ENCODE measurements at places on chromosomes 7 and 10.

DNA sequence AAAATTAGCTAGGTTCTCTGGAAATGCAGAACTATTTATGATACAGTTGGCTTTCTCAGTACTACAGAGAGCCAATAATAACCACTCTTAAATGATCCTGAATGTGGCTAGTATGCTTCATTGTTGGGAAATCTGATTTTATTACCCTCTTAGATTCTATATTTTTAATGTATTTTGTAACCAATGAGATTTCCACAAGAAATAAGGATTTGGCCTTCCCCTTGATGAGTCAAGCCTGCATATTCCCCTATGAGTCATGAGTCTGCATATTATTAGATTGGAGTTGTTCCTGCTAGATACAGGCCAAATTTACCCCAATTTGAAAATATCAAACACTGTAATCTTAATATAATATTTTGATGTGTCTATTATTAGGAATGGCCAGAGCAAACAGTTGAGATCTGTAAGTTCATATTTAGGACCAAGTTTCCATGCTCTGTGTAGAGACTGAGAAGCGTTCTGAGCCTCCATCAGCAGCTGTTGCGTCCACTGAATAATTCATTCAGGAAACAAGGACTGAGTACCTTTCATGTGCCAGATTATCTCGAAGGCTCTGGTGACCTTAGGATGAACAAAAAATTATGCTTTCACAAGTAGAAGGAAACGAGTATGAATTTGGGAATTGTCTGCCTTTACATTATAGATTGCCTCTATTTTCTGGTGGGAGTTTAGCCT is 793.4 kb downstream of the NRG3 start:
- DNase-seq, result no peak

DNA sequence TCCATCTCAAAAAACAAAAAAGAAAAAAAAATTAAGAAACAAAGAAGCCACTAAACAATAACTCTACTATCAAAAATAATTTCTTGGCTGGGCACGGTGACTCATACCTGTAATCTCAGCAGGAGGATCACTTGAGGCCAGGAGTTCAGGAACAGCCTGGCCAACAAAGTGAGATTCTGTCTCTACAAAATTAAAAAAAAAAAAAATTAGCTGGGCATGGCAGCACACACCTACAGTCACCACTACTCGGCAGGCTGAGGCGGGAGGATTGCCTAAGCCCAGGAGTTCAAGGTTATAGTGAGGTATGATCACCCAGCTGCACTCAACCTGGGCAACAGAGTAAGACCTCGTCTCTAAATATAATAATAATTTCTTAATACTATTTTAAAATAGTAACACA is 69.0 kb downstream of the PARD3 start:
- DNase-seq, result no peak

DNA sequence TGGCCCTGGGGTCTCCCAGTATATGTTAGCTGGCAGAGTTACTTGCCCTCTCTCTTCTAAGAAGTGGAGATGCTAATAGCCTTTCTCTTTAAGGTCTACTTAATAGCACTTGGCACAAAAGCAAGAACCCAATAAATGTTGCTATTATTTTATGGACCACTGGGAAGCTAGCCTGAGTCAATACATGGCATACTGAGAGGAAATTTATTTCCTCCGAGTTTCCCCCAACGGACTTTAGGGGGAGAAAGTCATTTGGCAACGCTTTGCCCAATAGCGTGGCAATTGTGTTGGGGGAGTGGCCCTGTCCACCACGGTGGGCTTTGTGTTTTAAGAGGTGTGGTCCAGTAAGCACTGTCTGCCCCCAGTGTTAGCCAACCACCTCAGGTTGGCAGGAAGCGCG is 87.4 kb upstream of the SMNDC1 start:
- no peak for DNase-seq

DNA sequence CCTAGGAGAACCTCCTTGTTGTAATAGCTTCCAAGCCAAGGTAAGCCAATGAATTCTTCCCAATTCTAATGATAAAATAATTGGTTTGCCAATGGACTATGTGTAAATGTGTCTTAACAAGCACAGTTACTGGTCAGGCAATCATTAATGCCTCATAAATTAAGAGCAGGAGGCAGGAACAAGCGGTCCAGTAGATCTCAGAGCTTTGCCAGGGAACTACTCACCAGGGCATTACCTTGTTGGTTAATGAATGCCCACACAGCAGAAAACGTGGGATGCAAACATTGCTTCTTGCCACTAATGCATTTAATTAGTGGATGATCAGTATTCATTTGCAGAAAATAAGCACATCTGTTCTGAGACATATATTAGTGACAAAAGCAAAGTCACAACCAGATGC is 26.7 kb upstream of the ZNF800 start:
- DNase-seq, result no peak

- DNase-seq, result no peak
Measured at GRCh38 chr10:12974078-12974477, 27.4 kb downstream of the CCDC3 start.

- DNase-seq, result no peak
Measured at GRCh38 chr10:90862908-90863514, 5.2 kb upstream of the HTR7 start.

GRCh38 chr10:814536-815302 is 116.8 kb downstream of the LARP4B start:
- DNase-seq, result no peak

GRCh38 chr7:128114806-128115205 is 83.6 kb upstream of the LRRC4 start:
- no peak for DNase-seq

- DNase-seq, result no peak
Measured at GRCh38 chr7:88309819-88310218, 3.1 kb upstream of the STEAP4 start.

DNA sequence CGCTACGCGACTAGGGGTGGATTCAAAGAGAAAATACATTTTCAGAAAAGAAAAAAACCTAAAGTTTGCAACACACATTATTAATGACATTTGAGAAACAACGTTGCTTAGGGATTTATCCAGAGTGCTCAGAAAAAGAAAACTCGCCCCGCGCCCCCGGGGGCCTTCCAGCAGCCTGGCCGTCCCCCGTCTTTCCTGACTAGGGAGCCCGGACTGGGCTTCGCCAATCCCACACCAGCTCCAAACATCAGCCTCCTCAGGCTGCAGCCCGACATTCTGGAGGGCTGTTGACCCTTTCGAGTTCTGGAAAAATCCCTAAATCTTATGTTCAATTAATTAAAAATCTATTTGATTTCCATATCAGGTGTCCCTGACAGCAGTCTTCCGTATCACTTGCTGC is 48.6 kb downstream of the CLEC2L start:
- DNase-seq, result no peak

GRCh38 chr7:41912851-41913567 is 210.1 kb upstream of the INHBA start:
- DNase-seq, result no peak

DNA sequence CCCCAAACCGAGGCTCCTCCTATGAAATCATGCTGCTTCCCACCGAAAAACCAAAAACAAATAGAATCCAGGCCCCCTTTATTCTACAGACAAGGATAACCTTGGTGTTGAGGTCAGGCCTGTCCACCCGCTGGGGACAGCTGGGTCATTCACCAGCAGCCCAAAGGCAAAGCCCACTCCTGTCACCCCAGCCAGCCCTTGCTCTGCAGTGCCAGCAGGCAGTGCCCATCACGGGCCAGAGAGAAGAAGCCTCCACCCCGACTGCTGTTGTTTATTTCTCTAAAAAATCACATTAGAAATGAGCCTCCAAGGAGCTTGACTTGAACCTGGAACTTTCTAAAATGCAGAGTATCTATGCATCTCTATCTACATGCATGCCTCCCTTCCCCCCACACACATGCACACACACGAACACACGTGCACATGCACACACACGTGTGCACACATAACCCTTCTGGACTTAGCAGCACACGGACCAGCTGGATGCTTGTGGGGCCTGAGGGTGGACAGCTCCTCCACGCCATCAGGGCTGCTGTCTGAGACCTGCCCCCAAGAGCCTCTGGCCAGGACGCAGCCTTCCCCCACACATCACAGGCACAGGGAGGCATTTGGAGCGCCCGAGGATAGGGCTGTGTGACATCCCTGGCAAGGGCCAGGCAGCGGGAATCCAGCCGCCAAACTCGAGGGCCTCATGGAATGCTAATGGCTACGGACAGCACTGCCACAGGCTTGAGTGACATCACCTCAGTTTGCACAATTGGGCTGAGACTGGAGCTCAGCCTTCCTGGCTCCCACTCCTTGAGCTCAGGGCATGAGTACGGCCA is 22.8 kb downstream of the PRKAG2 start:
- DNase-seq, result no peak

- DNase-seq, result no peak
Measured at GRCh38 chr7:127587663-127588018, 570 bp upstream of the ARF5 start.

GRCh38 chr10:15775513-15775912 is 55.8 kb upstream of the ITGA8 start:
- no peak for DNase-seq

DNA sequence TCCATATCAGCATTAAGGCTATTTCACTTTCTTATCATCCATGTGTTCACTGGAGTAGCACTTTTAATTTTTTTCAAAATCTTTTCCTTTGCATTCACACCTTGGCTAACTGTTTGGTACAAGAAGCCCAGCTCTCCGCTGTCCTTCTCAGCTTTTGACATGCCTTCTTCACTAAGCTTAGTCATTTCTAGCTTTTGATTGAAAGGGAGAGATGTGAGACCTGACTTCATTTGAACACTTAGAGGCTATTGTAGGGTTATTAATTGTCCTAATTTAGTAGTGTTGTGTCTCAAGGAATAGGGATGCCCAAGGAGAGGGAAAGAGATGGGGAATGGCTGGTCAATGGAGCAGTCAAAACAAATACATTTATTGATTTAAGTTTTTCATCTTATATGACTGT is 350.0 kb downstream of the CXCL12 start:
- DNase-seq, result no peak

GRCh38 chr10:61878740-61879068 is 22.8 kb upstream of the ARID5B start:
- DNase-seq, result no peak

GRCh38 chr7:146074195-146074765 is 42.3 kb upstream of the CNTNAP2 start:
- DNase-seq, result no peak

DNA sequence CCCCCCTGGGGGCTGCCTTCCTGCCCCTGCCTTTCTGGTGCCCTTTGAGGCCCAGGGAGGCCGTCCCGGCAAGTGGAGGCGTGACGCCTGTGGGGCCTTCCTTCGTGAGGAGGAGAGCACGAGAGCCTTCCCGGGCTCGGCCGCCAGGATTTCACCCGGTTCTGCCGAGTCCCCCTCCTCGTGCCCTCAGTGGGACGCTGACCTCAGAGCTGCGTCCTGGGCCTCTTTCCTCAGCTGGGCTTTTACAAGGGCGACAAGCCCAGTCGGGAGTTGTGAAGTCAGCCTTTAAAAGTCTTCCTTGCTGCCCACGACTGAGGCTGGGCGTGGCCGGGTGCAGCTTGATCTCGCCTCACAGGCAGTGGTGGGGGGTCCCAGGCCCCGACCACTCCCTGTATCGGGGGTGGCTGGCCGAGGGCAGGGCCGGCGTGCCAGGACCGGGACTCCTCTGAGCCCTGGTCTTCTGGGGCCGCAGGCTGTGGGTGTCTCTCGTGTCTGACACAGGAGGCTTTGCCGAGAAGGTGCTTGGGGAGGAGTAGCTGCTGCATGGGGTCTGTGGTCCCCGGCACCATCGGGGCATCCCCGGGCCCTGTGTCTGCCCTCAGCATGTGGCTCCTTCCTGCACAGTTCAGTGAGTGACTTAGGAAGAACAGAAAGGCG is 41.8 kb downstream of the FAM20C start:
- no peak for DNase-seq

DNA sequence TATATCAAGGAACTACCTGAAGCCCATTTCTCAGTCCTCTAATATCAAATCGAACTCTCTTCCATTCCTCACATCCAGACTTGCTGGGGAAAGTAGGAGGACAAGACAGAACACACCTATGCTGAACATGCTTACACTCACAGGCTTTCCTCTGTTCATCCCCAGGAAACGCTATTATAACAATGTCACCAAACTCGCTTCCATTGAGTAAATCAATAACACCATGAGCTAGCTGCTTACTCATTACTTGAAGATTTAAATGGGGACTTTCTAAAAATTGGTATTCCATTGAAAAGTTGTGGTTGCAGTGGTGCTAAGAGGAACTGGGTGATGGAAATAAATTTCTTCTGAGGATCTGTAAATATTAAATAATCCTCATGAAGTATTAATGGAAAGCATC is 88.8 kb downstream of the SLC25A13 start:
- DNase-seq, result no peak

- no peak for DNase-seq
Measured at GRCh38 chr10:81215498-81215897, 659.5 kb upstream of the NRG3 start.

- no peak for DNase-seq
Measured at GRCh38 chr7:152667958-152668357, 8.0 kb downstream of the XRCC2 start.

- DNase-seq, result no peak
Measured at GRCh38 chr10:89134963-89135362, 72.2 kb downstream of the CH25H start.

DNA sequence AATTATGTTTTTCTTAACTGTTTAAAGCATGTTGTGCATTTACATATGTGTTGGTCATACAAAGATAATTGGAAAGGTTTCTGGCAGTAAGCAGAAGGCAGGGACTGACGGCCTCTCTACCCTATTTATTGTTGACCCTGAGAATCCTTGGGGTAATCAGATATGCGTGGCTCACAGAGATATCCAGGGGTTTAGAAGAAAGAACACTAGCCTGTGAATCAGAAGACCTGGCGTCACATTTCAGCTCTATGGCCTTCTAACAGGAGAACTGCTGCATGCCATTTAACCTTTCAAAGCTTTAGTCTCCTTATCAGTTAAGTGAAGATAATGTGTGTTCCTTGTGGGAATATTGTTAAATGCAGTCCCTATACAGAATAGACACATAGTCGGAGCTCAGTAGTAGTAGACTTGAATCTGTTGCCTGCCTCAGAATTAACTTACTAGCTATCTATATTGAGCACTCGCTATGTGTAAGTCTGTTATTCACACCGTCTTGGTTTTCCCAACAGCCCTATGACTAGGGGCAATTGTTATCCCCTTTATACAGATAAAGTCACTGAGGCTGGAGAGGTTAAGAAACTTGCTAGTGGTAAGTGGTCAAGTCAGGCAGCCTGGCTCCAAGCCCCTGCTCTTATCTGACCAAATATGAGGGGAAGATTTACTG is 129.6 kb upstream of the ANKRD1 start:
- no peak for DNase-seq

- DNase-seq, result no peak
Measured at GRCh38 chr10:50367732-50368131, 116.4 kb upstream of the ASAH2 start.

DNA sequence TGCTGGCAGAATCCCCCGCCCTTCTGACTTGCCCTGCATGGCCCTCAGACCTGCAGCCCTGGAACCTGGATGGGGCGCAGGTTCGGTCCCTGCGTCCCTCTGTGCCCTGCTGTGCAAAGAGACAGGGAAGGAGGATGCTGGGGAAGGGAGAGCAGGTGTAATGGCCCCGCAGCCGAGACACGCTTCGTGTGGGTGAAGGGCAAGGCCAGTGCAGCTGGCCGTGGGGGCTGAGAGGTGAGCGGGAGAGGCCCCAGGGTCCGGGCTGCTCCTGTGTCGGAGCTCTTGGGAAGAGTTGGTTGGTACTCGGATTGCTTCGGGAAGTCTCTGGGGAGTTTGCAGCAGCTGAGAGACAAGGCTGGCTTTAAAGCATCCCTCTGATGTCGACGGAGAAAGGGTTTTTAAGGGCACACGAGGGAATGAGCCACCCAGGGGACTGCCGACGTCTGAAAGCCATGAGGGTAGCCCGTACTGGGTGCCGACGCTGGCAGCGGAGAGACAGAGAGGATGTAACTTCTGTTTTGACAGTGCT is 6.5 kb downstream of the ELFN1 start:
- DNase-seq, result no peak

GRCh38 chr10:102773986-102774385 is 30.2 kb downstream of the WBP1L start:
- no peak for DNase-seq
